Lung microvascular endothelial cell (primary cell): ENCODE measurements at places on chromosomes 7 and 10.

DNA sequence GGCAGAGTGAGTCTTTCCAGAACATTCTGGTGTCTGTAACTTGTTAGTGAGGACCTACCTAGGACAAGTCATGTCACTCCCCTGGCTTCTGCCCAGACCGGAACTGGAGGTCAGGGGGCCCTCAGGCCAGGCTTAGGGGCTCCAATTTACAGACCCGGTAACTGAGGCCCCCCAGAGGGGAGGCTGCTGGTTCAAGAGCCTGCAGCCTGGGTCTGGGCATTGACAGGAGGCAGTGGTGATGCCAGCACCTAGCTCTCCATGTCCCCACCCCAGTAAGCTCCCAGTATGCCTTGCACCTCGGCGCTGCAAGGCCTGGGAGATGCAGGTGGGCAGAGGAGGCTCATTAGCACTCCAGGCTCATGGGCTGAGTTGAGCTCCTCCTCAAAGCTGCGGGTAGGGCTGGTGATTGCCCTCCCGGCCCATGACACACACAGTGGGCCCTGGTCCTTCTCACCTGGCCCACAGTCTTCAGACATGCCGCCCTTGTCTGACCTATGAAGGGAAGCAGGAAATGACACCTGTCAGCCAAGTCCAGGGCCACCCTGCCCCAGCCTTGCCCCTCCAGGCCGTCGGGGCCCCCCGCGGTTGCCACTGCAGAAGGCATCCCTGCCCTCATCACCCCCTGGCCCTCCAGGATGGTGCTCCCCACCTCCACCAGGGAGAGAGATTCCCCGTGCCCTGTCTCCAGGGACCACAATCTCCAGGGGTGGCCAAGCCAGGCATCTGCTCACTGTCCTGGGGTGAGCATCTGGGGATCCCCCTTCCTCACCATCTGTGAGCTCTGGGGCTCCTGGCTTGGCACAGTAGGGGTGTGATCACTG, 88.3 kb upstream of the TMEM248 start:
- no peak for DNase-seq

DNA sequence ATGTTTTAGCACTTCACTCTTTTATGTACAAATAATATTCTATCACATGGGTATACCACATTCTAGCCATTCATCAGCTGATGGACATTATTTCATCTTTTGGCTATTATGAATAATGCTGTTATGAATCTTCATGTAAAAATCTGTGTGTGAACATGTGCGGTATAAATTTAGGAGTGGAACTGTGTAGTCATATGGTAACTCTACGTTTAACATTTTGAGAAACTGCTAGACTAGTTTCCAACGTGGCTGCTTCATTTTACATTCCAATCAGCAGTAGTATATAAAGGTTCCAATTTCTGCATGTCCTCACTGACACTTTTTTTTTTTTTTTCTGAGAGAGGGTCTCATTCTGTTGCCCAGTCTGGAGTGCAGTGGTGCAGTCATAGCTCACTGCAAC, 8.3 kb downstream of the RAMP3 start:
- no peak for DNase-seq

GRCh38 chr7:50853311-50853710, 70.6 kb upstream of the GRB10 start:
- DNase-seq: no peak

- DNase-seq: no peak
Observed at GRCh38 chr7:71112436-71112835, 19.5 kb upstream of the GALNT17 start.

DNA sequence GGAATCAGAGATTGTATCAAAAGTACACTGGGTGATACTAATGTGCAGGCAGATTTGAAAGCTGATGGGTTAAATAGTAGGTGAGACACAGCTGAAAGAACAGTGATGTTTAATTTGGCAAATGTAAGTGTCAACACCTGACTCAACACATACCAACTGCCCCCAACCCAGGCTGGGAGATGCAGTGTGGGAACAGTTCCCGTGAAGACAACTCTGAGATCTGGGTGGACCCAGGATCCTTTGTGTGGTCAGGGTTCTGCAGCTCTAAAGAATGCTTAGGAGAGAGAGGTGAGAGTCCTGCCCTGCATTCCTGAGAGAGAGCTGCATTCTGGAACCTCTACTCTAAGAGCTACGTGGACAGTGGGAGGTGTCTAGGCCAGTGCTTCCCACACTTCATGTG, 479.7 kb downstream of the RPS24 start:
- DNase-seq: no peak

- no peak for DNase-seq
Observed at GRCh38 chr7:157692460-157693011, 355.7 kb downstream of the DNAJB6 start.

- DNase-seq: no peak
Observed at GRCh38 chr10:7853226-7853842, 35.0 kb downstream of the TAF3 start.

GRCh38 chr10:74249865-74250264, 98.8 kb downstream of the ADK start:
- no peak for DNase-seq

- no peak for DNase-seq
Observed at GRCh38 chr10:69345402-69345801, 67.1 kb downstream of the HK1 start.

- DNase-seq: no peak
Observed at GRCh38 chr7:47180516-47180826, 401.4 kb downstream of the TNS3 start.

GRCh38 chr7:112411186-112411795, 39.0 kb upstream of the IFRD1 start:
- DNase-seq: peak; percentile 78

DNA sequence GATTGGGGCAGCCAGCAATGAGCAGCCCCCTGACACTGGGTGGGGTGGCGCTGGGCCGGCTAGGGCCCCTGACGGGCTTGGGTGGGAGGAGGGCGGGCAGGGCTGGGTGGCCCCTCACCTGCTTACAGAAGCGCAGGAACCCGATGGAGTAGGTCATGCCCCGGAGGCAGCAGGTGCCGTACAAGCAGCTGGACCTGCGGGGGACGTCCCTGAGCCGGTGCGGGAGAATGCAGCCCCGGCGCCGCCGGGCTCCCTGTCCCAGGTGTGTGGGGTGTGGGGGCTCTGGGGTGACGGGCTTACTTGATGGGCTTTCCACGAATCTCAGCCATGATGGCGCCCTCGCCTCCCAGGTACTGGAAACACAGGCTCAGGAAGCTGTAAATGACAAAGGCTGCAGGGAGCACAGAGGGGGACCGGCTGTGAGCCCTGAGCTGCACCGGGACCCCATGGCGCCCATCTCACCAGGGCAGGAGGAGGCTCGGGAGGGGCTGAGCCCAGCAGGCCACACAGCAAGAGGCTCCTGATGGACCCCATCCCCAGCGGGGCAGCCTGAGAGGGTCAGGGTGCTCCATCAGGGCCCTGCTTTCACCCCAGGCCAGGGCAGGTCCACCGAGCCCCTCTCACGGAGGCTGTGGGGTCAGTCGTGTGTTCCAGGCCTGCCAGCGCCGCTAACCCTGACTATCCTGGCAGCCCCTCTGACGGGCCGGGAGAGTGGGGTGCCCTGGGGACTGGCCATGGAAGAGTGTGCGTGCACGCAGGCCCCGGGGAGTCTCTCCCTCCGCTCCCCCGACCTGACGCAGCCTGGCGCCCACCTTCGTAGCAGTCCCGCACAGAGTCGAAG, 5.8 kb downstream of the TMEM184A start:
- no peak for DNase-seq

DNA sequence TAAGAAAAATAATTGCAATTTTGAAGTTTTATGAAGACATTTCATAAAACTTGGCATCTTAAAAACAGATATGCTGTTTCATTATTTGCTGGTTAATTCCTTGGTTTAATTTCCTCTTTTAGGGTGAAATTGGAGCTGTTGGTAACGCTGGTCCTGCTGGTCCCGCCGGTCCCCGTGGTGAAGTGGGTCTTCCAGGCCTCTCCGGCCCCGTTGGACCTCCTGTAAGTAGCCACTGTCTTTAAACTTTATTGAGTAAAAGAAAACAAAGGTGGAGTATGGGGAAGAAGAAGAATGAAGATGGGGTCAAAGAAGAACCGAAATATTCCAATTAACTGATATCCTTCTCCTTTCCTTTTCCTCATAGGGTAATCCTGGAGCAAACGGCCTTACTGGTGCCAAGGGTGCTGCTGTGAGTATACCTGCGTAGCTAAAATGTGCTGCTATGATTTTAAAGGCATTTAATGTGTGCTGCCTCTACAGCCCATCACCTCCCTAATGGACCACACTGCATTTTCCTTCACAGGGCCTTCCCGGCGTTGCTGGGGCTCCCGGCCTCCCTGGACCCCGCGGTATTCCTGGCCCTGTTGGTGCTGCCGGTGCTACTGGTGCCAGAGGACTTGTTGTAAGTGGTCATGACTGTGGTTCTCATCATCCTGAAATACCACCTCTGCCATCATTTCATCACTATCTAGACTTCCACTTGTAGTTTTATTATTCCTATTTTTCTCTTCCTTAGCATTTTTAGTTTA, 14.7 kb downstream of the COL1A2 start:
- DNase-seq: no peak

DNA sequence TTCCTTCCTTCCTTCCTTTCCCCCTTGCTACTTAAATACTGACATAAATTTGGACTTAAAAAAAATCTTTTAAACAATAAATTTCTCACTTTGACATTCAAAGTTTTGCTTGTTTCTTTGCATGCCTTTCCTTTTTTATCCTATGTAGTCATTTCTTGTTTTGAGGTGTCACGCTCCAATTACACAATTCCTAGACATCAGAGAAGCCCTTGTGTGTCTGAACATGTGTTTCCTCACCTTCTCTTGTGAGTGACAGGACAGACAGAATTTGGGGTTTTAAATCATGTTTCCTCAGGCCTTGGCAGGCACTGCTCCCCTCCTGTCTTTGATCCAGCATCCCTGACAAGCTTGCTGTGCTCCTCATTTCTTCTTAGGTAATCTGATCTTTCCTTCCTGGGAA, 91.3 kb downstream of the CYTH3 start:
- peak; percentile 47 for DNase-seq

DNA sequence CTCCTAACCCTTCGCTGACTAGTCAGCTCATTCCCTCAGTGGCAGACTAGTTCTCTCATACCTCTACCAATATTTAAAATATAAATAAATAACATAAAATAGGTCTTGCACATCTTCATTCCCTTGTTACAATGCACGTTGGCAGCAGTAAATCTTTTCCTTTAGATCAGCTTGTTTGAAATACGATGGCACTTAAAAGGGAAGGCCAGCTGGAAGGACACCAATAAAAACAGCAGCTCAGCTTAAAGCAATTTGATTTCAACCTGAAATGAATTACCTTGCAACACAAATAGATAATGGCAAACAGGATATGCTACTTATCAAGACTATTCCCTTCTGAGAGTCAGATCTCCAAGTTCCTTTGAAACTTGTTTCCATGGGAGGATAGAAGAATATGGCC, 321.8 kb downstream of the GFRA1 start:
- no peak for DNase-seq

- no peak for DNase-seq
Observed at GRCh38 chr10:116685807-116686206, 56.6 kb downstream of the HSPA12A start.

GRCh38 chr7:37093257-37093656, 355.4 kb downstream of the ELMO1 start:
- no peak for DNase-seq

DNA sequence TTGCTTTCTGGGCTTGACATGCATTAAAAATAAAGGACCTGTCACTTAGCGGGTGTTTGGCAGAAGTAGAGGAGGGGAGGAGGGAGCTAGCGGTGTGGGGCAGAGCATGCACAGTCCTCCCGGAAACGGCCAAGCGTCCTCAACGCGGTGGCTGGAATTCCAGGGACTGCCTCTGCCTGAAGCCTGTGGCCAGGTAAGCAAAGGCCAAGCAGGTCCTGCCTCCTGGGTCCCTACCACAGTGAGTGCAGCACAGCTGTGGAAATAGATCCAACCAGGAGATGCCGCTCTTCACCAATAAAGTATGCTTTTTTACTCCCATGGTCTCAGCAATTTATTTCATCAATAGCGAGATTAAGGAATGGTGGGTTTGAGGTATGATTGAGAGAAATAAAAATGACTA, 323.4 kb downstream of the WDR37 start:
- no peak for DNase-seq

DNA sequence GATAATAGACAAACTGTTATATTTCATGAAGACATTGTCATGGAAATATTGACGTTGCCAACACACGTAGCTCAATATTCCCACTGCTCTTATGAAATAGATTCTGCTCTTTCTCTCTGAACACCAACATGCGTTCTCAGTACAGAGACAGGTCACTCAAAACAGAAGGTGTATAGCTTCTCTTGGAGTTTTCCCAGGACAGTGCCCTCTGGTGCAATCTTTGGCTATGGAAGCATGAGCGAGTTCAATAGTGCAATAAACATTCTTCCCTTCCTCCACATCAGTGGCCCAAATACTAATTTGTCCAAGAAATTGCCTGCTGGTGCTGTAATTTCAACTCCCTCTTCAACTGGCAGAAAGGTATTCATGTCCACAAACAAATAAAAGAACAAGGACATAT, 145.3 kb downstream of the MAGI2 start:
- peak; percentile 42 for DNase-seq

- DNase-seq: no peak
Observed at GRCh38 chr7:32890793-32891042, 842 bp downstream of the KBTBD2 start.

GRCh38 chr7:110762546-110763225, 328.2 kb upstream of the LRRN3 start:
- no peak for DNase-seq

- peak; percentile 73 for DNase-seq
Observed at GRCh38 chr7:138001529-138002095, at the start of gene CREB3L2. Gene CREB3L2 (minus strand): TSS chr7:138002086. CDS start chr7:138001705, 381 bp downstream.

GRCh38 chr7:102284891-102285539, 1.7 kb upstream of the SH2B2 start:
- DNase-seq: no peak

DNA sequence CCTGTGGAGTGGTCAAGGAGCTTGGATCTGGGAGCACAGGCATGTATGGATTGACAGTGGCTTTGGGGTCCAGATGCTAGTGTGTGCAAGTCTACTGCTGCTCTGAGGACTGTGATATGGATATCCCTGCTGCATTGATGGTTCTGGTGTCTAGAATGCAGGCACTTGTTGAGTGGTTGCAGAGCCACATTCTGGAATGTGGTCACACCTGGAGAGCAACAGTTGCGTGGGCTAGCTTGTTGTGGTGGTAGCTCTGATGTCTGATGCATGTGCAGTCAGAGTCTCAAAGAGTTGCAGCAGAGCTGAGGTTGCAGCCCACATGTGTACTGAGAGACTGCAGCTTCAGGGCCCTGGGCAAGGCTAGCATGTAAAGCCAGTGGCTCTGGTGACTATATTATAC, 43.2 kb downstream of the CCDC7 start:
- DNase-seq: no peak

DNA sequence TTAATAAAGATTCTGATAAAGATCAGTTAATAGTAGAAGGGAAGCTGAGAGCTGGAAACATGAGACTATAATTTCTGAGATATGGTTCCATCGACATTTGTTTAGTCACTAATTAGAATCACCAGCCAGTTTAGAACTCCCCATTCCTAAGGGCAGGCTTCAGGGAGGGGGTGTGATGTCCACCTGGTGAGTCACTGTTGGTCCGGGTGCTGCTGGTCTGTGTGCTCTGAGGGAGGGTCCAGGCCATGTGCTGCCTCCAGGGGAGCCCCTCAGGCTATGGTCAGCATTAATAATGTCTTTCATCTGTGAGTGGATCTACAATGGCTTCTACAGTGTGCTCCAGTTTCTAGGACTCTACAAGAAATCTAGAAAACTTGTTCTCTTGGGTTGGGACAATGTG, 115.8 kb downstream of the ADAM12 start:
- DNase-seq: no peak

GRCh38 chr10:1661416-1661815, 75.9 kb downstream of the ADARB2 start:
- no peak for DNase-seq
